ENCODE measurements at places on chromosomes 4 and X. TPM values are rescaled to one million over a fixed set of nuclear protein-coding genes. Genes with fewer than 3 reads are reported as not detected.

The RAI2 gene
- 0.86 TPM for total RNA-seq

The HAND2 gene
- total RNA-seq: 2.5 TPM

The SPANXN4 gene
- not detected for total RNA-seq

The ATP2B3 gene
- not detected for total RNA-seq

The NEXMIF gene
- 0.21 TPM for total RNA-seq

The EXOC1L gene
- not detected for total RNA-seq

The SSX1 gene
- total RNA-seq: not detected

The MEPE gene
- not detected for total RNA-seq

The SMIM43 gene
- total RNA-seq: 0.29 TPM

- DNase-seq: no peak
Measured at GRCh38 chr4:117874216-117874615, 160.1 kb upstream of the NDST3 start.

DNA sequence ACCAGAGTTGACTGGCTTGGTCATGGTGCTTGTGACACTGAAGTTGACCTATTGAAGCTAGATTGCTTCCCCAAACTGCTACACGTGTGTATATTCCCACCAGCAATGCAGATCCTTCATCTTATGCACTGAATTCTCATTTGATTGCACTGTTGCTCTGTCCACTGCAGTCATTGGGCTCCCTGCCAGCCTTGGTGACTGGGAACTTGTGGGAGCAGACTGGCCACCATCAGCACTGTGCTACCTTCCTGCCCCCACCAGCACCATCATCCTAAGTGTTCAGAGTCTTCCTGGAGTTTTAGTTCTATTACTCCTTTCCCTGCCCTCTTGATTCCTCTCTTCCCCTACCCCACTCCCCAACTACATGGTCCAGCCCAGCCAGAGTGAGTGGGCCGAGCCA, 117.7 kb upstream of the PRPS2 start:
- no peak for DNase-seq

DNA sequence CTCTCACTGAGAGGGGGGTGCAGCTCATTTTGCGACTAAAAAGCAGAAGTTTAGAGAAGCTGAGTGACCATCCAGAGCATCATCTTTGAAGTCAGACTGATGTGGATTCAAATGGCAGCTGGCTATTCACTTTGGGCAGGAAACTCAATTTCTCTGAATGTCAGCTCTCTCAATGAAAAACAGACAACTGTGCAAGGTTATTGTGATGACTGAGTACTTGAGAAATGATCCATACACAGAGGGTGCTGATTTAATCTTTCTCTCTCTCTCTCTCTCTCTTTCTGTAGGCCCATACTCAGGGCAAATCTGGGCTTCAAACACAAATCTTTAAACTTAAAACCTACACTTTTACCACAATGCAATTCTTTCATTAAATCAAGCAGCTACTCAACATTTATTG, 185.8 kb upstream of the SLIT2 start:
- no peak for DNase-seq

GRCh38 chr4:74397748-74398426, 32.9 kb downstream of the EREG start:
- DNase-seq: no peak

DNA sequence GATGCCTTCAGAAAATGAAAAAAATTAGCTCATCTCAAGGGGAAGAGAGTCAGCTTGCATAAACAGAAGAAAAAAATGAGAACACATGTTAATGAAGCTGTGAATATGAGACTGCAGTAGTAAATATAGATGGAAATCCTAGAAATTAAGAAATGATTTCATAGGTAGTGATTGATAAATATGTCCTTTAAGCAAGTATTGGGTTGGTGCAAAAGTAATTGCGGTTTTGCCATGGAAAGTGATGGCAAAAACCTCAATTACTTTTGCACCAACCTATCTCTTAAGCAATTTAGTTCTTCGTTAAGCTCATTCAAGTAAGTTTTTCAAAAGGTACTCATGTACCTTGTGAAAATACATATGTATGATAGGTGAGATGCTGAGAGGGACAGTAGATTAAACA, 400.9 kb downstream of the SH2D1A start:
- no peak for DNase-seq

DNA sequence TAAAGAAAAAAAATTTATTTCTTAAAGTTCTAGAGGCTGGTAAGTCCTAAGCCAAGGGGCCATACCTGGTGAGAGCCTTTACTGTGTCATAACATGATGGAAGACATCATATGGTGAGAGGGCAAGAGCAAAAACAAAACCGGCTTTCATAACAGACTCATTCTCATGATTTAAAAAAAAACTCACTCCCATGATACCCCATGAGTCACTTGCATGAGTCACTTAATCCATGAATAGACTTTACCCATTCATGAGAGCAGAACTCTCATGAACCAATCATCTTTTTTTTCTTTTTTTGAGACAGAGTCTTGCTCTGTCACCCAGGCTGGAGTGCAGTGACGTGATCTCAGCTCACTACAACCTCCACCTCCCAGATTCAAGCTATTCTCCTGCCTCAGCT, 369.7 kb upstream of the DIAPH2 start:
- peak; percentile 8 for DNase-seq

DNA sequence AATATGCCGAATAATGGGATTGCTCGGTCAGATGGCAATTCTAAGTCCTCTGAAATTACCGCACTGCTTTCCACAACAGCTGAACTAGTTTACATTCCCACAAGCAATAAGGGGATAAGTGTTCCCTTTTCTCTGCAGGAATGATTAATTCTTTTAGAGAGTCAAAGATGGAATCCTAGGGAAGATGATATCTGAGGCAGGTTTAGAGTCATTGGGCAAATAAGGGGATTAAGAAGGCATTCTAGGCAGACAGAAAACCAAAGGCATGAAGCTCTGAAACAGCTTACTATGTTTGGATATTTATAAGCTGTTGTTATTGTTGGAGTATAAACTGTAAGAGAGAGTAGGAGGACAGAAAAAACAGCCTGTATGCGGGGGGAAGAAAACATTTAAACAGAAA, 85.7 kb downstream of the TET2 start:
- DNase-seq: no peak

- DNase-seq: no peak
Measured at GRCh38 chrX:140715787-140716186, 6.2 kb downstream of the LINC00632 start.

DNA sequence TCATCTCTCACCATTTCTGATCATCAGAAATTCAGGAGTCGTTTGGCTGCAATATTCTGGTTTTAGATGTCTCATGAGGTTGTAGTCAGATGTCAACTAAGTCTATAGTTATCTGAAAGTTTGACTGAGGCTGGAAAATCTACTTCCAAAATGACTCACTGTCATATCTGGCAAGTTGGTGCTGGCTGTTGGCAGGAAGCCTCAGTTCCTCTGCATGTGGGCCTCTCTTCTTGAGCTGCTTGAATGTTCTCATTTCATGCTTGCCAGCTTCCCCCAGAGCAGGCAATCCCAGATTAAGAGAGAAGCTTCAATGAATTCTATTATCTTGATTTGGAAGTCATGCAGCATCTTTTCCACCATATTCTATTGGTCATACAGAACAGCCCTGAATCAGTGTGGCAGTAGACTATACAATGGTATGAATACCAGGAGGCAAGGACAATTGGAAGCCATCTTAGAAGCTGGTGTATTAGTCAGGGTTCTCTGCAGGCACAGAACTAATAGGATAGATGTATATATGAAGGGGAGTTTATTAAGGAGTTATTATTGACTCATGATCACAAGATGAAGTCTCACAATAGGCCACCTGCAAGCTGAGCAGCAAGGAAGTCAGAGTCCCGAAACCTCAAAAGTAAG, 46.8 kb upstream of the ELF2 start:
- peak; percentile 18 for DNase-seq

- DNase-seq: peak; percentile 79
Measured at GRCh38 chrX:107710617-107711391, 64.8 kb downstream of the TSC22D3 start.

GRCh38 chrX:58025979-58026378, 115.7 kb upstream of the ZXDA start:
- no peak for DNase-seq

GRCh38 chr4:123485601-123486000, 89.0 kb downstream of the SPRY1 start:
- no peak for DNase-seq

DNA sequence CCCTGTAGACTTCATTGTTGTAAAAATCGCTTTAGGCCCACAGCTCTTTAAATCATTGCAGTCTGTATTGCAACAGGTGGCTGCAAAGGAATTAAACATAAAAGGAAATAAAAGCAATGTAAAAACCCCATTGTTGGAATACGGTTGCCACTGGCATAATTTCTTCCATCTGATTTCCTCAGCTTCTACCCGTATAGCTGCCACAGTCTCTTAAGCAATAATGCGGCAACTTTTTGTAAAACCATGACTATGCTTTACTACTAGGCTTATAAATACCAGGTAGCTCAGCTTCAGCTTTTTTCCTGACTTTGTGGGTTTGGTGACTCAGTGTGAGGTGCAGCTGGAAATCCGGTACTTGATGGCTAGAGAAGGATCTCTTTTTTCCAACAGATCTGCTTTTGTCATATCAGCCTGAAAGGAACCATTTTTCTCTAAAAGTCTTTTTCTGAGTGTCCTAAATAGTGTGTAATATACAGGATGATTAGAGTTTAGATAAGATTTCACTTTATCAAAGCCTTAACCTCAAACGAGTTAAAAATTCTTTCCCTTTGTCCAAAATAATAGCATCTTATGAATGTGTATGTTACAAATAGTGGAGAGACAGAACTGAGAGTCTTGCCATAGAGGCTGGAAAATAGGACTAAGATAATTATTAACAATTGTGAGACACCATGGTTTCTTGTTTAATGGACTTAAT, 268.0 kb downstream of the ADGRL3 start:
- DNase-seq: peak; percentile 49

DNA sequence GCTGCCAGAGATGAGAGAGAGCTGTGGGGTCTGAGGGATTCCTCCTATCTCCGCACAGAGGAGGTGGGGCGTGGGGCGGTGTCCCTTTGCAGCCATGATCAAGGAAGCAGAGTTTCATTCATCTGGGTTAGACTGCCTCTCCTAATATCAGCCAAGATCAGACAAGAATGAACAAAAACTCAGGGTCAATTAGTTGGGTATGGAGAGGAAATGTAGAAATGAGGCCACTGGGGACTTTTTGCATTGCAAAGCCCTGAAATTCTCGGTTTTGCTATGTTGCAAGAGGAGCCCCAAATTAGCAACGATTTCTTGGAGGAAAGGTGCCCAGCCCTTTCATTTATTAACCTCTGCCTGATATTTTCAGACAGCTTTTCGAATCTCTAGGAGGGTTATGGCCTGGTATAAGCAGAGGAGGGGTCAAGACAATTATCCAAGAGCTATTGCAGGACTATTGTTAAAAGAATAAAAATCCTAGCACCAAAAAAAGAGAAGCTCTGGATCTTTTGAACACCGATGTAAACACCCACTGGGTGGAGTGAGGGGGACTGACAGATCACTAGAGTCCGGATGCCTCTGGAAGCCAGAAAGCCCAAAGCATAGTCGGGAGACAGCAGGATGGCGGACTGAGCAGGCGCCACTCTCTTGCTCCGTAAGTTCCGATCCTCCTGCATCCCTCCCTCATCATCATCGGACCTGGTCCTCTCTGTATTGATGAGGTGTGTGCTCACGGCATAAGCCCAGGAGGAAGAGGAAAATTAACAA, 34.4 kb upstream of the ACSL1 start:
- no peak for DNase-seq

DNA sequence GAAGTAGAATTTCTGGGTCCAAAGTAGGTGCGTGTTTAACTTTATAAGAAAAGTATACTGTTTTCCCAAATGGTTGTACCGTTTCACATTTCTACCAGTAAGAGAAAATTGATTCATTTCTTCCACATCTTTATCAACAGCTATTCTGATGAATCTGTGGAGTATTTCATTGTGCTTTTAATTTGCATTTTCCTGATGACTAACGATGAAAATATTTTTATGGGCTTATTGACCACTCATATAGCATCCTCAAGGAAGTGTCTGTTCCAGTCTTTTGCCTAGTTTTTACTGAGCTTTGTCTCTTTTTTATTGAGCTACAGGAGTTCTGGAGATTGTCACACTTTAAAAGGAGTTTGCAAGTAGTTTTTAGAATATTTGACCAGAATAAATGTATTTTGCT, 92.6 kb downstream of the ASB9 start:
- no peak for DNase-seq

DNA sequence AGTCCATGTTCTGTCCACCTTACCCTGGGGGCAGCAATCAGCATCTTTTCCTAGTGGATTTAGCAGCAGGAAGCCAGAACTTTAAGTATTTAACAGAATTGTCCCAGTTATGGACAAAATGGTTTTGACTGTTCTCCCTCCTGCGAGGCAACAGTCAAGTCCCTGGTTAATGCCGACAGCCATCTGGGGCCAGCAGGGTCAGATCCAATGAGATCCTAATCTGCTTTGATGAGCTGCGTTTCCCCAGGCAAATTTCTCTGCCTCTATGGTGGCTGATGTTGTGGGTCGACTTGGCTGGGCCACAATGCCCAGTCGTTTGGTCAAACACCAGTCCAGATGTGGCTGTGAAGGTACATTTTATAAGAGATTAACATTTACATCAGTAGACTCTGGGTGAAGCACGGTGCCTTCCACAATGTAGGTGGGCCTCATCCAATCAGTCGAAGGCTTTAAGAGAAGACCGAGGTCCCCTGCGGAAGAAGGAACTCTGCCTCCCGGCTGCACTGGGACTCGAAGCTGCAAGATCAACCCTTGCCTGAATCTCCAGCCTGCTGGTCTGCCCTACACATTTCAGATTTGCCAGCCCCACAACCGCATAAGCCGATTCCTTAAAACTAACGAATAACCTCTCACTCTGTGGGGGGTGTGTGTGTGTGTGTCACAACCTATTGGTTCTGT, 89.0 kb upstream of the C4orf50 start:
- no peak for DNase-seq

GRCh38 chr4:81314196-81314896, 99.3 kb upstream of the PRKG2 start:
- peak; percentile 65 for DNase-seq
